H1 (cell line): ENCODE measurements at places on chromosomes 5 and 9. TPM values are rescaled to one million over a fixed set of nuclear protein-coding genes. Genes with fewer than 3 reads are reported as not detected.

DNA sequence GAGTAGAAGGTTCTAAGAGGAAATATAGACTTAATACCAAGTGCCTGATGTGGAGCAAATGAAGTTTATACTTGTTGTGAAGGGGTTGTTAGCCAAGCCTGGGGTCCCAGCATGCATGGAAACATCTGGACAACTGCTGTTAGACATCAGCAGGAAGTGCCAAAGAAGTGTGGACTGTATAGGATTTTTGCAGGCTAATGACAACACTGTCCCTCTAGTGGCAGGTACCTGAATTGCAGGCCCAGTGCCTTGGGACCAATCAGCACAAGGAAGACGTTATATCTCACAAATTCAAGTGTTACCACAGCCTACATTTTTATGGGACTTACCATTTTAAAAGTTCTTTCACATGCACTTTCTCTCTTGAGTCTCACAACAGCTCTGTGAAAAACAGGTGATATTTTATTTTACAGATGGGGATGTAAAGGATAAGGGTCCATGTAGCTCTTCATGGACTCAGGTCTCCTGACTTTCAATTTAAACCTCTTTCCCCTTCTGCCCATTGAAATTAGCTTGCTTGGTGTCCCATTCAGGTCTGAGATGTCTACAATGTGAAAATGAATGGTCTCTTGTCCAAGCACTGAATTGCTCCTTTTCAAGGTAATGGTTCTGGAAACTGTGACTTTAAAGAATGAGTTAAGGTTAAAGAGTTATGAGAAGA lies 89.0 kb upstream of the MAP1B start:
- peaks cover 2% of the 10 kb centered on the region; the same call in 1 of the 2 replicates for H3K4me1 ChIP-seq
- H3K27me3 ChIP-seq, result no peaks in the 10 kb centered on the region
- DNase-seq, result peak; percentile 36
- H3K27ac ChIP-seq, result no peak overlapping the region
- no peaks in the 10 kb centered on the region for H3K36me3 ChIP-seq

DNA sequence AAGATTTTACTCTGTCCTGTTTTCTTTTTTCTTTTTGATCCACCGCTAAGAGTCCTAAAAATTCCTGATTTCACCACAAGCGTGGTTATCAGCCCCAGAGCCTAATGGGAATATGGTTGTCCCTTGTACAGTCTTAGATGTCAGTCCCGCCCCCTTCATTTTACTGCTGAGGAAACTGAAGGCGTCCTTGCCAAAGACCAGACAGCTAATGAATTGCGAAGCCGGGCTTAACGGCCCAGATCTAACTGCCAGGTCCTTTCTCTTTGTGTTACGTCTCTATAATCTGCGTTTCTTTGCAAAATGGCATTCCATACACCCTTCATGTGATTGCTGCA lies 497 bp downstream of the NSA2 start:
- H3K27me3 ChIP-seq, result no peaks in the 10 kb centered on the region
- H3K27ac ChIP-seq, result peak overlapping the region; percentile 31; the same call in 1 of the 2 replicates
- DNase-seq, result no peak
- peaks cover 8% of the 10 kb centered on the region for H3K36me3 ChIP-seq
- no peaks in the 10 kb centered on the region for H3K4me1 ChIP-seq
- peak overlapping the region; percentile 96 for H3K4me3 ChIP-seq

- H3K4me1 ChIP-seq, result peaks cover 2% of the 10 kb centered on the region; the same call in 1 of the 2 replicates
- no peaks in the 10 kb centered on the region for H3K36me3 ChIP-seq
- DNase-seq, result no peak
- no peaks in the 10 kb centered on the region for H3K27me3 ChIP-seq
- no peak overlapping the region for H3K27ac ChIP-seq
Observed at GRCh38 chr9:36936498-36936831, 97.6 kb downstream of the PAX5 start.

DNA sequence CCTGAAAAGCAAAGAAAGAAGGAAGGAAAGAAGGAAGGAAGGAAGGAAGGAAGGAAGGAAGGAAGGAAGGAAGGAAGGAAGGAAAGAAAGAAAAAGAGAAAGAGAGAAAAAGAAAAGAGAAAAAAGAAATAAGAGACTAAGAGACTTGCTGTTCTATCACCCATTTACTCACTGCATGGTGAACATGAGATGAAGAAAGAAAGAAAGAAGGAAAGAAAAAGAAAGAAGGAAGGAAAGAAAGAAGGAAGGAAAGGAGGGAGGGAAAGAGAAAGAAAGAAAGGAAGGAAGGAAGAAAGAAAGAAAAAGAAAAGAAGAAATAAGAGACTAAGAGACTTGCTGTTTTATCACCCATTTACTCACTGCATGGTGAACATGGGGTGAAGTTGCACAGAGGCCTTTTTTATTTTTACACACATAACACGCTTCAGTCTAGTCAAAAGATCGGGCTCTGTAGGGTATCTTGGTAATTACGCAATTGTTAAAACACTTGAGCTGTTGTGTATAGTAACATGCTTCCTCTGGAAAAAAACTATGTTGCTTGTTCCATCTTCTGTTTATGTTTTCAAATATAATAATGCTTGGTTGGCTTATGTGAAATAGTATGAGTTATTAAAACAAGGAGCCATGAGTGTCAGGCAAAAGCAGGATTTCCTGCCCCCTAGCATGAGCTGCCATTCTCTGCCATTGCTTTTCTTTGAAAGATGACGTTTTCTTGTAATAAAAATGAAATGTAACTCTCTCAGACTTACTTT lies 119.3 kb upstream of the ZNF608 start:
- no peak for DNase-seq
- no peaks in the 10 kb centered on the region for H3K36me3 ChIP-seq
- H3K27ac ChIP-seq, result no peak overlapping the region
- H3K27me3 ChIP-seq, result no peaks in the 10 kb centered on the region
- H3K4me1 ChIP-seq, result peaks cover 8% of the 10 kb centered on the region; the same call in 1 of the 2 replicates

DNA sequence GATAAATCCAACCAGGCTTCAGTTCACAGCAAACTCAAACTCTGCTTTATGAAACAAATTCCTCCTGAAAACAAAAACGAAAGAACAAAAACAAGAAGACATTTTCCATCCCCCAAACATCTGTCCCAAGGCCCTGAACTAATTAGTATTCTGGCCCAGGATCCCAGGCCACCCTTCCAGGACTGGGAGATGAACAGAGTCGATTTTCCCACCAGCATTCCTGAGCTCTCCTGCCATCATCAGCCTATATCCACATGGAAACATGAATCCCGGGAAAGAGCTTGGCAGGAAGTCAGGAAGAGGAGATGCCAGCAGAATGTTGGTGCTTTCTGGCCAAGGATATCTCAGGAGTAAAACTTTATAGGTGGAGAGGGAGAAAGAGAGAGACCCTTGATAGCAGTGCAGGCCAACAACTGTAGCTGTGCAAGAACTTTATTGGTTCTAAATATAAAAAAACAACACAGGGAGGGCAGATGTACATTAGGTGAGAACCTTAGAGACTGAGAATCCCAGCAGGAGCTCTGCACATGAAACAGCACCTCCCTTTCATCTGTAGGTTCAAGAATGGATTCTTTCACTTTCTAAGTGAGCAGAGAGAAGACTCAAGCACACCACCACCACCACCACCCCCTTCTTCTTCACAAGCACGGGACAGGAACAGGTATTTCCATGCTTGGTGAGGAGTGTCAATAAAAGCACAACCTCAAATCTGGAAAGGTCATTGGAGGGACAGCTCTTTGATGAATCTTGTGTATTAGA lies 190.7 kb upstream of the TAS2R1 start:
- H3K27me3 ChIP-seq, result no peaks in the 10 kb centered on the region
- H3K36me3 ChIP-seq, result no peaks in the 10 kb centered on the region
- no peak overlapping the region for H3K4me3 ChIP-seq
- H3K27ac ChIP-seq, result no peak overlapping the region

DNA sequence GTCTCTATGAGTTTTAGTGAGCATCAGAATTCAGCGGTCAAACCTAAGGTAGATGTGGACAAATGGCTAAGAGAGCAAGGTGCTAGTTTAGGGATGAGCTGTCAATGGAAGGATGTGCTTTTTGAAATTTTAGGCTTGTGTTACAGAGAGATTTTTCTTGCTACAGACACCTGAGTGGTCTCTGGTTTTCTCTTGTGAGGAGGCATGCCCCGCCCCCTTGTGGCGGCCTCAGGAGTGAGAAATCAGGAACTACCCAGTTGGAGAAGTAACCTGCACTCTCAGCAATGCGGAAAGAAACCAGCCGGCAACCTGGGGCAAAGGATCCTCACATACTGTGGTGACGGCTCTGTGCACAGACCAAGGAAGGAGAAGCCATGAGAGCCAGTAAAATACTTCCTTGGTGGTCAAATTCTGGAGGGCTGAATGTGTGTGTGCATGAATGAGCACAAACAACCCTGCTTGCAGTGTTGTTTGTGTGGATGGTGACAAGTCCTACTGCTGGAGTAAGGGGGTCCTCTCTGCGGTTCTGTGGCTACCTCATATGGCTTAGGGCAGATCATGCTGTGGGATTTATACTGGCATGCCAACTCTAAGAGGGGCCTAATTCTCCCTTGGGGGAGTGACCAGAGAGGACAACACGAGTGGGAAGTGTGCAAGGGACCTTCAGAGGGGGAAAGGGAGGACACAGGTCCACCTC lies 16.7 kb upstream of the HSD17B4 start:
- no peaks in the 10 kb centered on the region for H3K27me3 ChIP-seq
- no peaks in the 10 kb centered on the region for H3K4me1 ChIP-seq
- no peak overlapping the region for H3K27ac ChIP-seq
- H3K36me3 ChIP-seq, result no peaks in the 10 kb centered on the region
- peak; percentile 87 for DNase-seq
- no peak overlapping the region for H3K4me3 ChIP-seq

GRCh38 chr5:5658226-5658625 lies 235.7 kb downstream of the ICE1 start:
- DNase-seq, result no peak
- no peak overlapping the region for H3K4me3 ChIP-seq
- no peaks in the 10 kb centered on the region; the same call in 1 of the 2 replicates for H3K4me1 ChIP-seq
- H3K27me3 ChIP-seq, result no peaks in the 10 kb centered on the region
- H3K36me3 ChIP-seq, result no peaks in the 10 kb centered on the region
- H3K27ac ChIP-seq, result no peak overlapping the region

DNA sequence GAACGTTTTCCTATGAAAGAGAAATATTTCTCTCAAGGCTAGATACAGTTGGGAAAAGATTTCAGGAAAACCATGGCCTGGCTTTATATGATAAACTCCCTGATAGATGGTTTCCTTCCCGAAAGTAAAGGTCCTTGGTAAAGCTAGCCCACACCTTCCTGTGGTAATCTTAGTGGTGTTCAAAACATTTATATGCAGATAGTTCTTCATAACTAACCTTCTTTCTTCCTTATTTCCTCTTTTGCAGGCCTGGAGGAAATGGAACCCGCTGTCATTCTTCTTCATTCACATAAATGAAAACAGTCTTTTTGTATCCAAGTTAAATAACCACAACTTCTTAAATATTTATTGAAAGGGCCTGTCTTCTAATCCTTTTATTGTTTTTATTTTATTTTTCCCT lies 474.0 kb upstream of the ACTBL2 start:
- H3K4me3 ChIP-seq, result no peak overlapping the region
- H3K27ac ChIP-seq, result no peak overlapping the region
- no peak for DNase-seq
- H3K4me1 ChIP-seq, result no peaks in the 10 kb centered on the region
- H3K36me3 ChIP-seq, result no peaks in the 10 kb centered on the region

- no peaks in the 10 kb centered on the region for H3K27me3 ChIP-seq
- no peak overlapping the region for H3K27ac ChIP-seq
- no peaks in the 10 kb centered on the region for H3K4me1 ChIP-seq
- H3K36me3 ChIP-seq, result no peaks in the 10 kb centered on the region
- H3K4me3 ChIP-seq, result no peak overlapping the region
Observed at GRCh38 chr9:89529243-89530035, 31.5 kb upstream of the SEMA4D start.

- H3K4me3 ChIP-seq, result no peak overlapping the region
- no peak for DNase-seq
- no peaks in the 10 kb centered on the region for H3K36me3 ChIP-seq
- no peak overlapping the region for H3K27ac ChIP-seq
- H3K27me3 ChIP-seq, result peaks cover 70% of the 10 kb centered on the region
- 0 out of 2 replicates have a peak, but pooled peaks cover 3% of the 10 kb centered on the region for H3K4me1 ChIP-seq
Observed at GRCh38 chr5:127933348-127933747, 150.2 kb upstream of the SLC12A2 start.

- peaks cover 17% of the 10 kb centered on the region for H3K27me3 ChIP-seq
- DNase-seq, result no peak
- H3K36me3 ChIP-seq, result no peaks in the 10 kb centered on the region
- H3K4me3 ChIP-seq, result peak overlapping the region; percentile 81
Observed at GRCh38 chr5:148826739-148827070, 294 bp downstream of the ADRB2 start.

DNA sequence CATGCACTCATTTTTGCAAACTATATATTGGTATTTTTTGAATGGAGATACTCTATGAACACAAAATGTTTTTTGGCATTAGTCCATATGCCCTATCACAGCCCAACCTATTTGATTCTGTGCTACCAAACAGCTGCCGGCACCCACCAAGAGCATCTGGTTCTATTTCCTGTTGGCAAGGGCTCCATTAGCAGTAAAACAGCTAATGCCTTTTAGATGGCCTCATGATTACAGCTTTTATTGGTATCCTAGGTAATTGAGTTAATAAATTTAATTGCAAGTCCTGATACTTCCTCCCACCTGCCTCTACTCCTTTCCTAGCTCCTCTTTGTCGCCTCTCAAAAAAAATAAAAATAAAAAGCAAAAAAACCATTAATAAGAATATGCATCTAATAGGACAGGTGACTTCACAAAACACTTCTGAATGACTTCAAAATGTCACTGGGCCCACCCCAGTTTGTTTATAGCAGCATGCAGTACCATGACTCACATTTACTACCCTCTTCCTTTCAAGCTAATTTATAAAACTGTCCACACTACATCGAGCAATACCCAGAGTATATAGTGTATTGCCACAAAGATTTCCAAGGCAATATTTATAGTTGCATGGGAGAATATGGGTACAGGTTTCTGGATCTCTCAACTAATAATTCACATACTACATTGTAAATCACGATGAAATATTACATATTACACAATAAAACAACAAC lies 620.4 kb downstream of the SLCO4C1 start:
- no peaks in the 10 kb centered on the region; the same call in 1 of the 2 replicates for H3K4me1 ChIP-seq
- H3K4me3 ChIP-seq, result no peak overlapping the region
- DNase-seq, result no peak

DNA sequence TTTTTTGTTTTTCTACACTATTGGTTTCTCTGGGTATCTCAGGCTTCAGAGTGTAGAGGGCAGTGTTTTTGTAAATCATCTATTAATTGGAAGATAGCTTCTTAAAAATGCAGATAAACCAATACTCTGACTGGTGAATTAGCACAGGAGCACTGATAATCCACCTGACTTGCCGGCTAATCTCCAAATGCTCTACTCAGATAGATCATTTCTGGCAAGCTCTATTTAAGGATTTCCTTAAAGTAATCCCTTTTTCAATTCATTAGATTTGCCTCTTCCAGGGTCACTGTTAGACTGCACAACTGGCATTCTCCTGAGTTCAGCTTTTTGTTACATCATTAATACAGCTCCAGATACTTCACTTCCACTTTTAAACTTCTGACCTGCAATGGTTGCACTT lies 1390.3 kb upstream of the NUDT12 start:
- DNase-seq, result no peak
- no peak overlapping the region for H3K4me3 ChIP-seq
- no peaks in the 10 kb centered on the region for H3K36me3 ChIP-seq
- H3K4me1 ChIP-seq, result no peaks in the 10 kb centered on the region
- no peak overlapping the region for H3K27ac ChIP-seq
- H3K27me3 ChIP-seq, result no peaks in the 10 kb centered on the region

- DNase-seq, result no peak
- H3K4me1 ChIP-seq, result no peaks in the 10 kb centered on the region
- peaks cover 76% of the 10 kb centered on the region for H3K36me3 ChIP-seq
- no peaks in the 10 kb centered on the region for H3K27me3 ChIP-seq
Observed at GRCh38 chr5:126808521-126808988, 31.6 kb downstream of the LMNB1 start.

Gene TAF11L10
- not detected in 2 replicates for total RNA-seq

Gene BTNL9
- total RNA-seq, result 0.65 and 0.89 TPM in 2 replicates

Gene PDE6A
- not detected in 2 replicates for total RNA-seq

Gene SLC6A3
- 0.46 and 0.48 TPM in 2 replicates for total RNA-seq

Gene CKMT2
- 1.2 and 2.4 TPM in 2 replicates for total RNA-seq

Gene RASGRF2
- 27.7 and 29.5 TPM in 2 replicates for total RNA-seq

Gene ADGRV1
- total RNA-seq, result 62.2 and 62.3 TPM in 2 replicates
